ENCODE measurements at places on chromosomes 1 and 21. TPM values are rescaled to one million over a fixed set of nuclear protein-coding genes. Genes with fewer than 3 reads are reported as not detected.

Gene HMCN1
- total RNA-seq = not detected

Gene JAM2
- total RNA-seq = 1.5 TPM

Gene LCE1C
- total RNA-seq = not detected

Gene KCNK2
- total RNA-seq = not detected

Gene PROX1
- total RNA-seq = 0.09 TPM
